Cerebellar nuclear complex (tissue), 1 donor: ENCODE measurements at places on chromosomes 2 and 18.
A peak's percentile ranks its signal among the peaks of the same experiment; 100 is the strongest.

DNA sequence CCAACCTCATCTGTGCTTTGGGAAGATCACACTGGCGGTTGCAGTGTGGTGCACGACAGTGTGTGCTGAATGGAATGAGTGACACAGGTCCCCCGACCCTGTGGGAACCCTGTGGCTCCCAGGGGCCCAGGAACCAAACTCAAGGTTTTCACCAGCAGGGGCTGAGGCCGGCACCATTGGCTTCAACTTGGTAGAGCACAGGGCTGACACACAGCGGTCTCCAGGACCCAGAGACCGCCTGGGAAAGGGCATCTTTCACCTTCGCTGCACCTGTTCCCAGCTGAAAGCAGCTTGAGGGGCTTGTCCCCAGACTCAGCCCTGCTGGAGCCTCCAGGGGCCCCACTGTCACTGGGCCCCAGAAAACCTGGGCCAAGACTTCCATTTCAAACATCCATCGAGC is 59.0 kb upstream of the ODC1 start:
- no peak for DNase-seq

GRCh38 chr2:46818141-46818621 is 97.4 kb downstream of the MCFD2 start:
- peak; percentile 68 for DNase-seq

- DNase-seq = no peak
Observed at GRCh38 chr2:172399765-172400164, 27.6 kb upstream of the ITGA6 start.

- DNase-seq = no peak
Observed at GRCh38 chr18:2589345-2590068, 18.1 kb downstream of the NDC80 start.

GRCh38 chr2:10619643-10620042 is 70.1 kb downstream of the NOL10 start:
- no peak for DNase-seq

DNA sequence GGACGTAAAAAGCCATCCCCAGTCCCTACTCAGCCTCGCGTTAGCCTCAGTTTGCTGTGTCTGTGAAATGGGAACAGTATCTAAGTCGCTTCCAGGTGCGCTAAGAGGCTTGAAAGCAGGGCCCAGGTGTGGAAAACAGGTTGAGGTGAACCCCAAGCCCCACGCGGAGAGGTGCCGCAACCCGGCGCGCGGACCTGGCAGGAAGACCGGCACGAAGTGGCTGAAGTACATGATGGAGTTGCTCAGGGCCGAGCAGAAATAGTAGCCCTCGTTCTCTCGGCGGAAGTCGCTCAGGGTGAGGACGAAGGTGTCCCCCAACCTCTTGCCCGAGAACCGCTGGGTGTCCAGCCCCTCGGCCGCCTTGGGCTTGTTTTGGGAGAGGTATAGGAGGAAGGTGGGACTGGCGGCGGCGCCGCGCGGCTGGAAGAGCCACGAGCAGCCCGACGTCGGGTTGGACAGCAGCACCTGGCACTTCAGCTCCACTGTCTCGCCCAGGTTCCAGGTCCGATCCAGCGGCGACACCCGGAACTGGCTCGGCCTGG is 508 bp downstream of the CD8A start:
- DNase-seq = no peak

- no peak for DNase-seq
Observed at GRCh38 chr2:24919037-24919505, 966 bp downstream of the ADCY3 start.

DNA sequence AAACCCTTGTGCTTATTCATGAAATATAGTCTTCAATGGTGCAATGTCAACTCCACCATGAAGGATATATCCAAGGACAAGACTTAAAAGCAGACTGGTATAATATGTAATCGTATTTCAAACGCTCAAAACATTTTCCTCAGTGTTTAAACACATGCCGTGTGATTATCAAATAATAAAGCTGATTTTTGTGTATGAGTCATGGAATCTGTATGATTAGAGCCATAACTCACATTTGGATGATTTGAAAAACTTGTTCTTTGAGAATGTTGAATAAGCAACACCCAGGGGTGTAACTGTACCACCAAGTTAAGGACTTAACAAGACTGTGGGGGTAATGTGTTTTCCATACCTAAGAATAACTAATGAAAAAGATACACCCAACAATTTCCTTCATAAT is 215.3 kb downstream of the STK39 start:
- DNase-seq = no peak

- DNase-seq = no peak
Observed at GRCh38 chr2:77552956-77553355, 30.8 kb upstream of the LRRTM4 start.

GRCh38 chr2:134218930-134219658 is 34.8 kb upstream of the MGAT5 start:
- no peak for DNase-seq

GRCh38 chr2:58502931-58503330 is 261.8 kb upstream of the FANCL start:
- no peak for DNase-seq

DNA sequence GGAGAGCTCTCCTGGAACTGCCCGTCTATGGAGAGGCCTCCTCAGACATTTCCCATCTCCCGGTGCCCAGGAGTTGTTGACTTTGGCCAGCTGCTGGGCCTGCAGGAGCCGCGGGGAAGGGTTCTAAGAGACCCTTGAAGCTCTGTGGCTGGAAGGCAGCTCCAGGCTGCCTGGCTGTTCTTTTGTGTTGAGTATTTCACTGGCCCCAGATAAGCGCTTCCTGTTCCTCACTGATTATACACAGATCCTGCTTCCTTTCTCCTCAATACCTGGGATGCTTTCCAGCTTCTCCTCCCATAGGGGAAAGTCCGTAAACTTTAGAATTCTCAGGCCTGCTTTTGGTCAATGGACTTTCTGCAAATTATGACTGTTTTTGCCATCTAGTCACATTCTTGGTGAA is 57.8 kb downstream of the TGOLN2 start:
- DNase-seq = no peak

DNA sequence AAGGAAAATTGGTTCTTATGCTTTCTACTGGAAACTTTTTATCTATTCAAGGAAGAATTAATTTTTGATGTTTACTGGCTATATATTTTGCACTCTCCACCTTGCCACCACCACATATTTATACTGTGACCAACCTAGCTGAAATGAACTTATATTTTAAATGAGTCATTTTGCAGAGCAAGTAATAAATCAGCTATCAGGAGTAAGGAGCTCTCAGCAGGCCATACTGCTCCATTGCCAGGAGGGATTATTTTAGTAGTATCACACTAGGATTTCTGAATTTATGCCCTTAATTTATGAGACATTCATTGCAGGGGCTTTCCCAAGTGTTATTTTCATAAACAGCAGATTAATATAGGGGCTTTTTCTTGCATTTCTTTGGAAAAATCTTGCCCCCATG is 125.8 kb upstream of the CYP1B1 start:
- no peak for DNase-seq

GRCh38 chr2:101956465-101957438 is 35.0 kb upstream of the IL1R2 start:
- no peak for DNase-seq

GRCh38 chr2:23686405-23687029 is 240.4 kb downstream of the ATAD2B start:
- no peak for DNase-seq

GRCh38 chr2:168974428-168974827 is 56.7 kb downstream of the ABCB11 start:
- DNase-seq = no peak

DNA sequence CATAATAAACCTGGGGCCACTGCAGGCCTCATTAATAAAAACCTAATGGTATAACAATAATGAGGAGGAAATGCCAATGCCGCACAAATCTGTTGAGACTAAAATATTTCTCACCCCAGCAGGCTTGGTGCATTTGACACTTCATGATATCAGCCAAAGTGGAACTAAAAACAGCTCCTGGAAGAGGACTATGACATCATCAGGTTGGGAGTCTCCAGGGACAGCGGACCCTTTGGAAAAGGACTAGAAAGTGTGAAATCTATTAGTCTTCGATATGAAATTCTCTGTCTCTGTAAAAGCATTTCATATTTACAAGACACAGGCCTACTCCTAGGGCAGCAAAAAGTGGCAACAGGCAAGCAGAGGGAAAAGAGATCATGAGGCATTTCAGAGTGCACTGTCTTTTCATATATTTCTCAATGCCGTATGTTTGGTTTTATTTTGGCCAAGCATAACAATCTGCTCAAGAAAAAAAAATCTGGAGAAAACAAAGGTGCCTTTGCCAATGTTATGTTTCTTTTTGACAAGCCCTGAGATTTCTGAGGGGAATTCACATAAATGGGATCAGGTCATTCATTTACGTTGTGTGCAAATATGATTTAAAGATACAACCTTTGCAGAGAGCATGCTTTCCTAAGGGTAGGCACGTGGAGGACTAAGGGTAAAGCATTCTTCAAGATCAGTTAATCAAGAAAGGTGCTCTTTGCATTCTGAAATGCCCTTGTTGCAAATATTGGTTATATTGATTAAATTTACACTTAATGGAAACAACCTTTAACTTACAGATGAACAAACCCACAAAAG is 580.9 kb upstream of the TMEFF2 start:
- DNase-seq = no peak

- DNase-seq = no peak
Observed at GRCh38 chr2:234405462-234405861, 91.4 kb downstream of the ARL4C start.

DNA sequence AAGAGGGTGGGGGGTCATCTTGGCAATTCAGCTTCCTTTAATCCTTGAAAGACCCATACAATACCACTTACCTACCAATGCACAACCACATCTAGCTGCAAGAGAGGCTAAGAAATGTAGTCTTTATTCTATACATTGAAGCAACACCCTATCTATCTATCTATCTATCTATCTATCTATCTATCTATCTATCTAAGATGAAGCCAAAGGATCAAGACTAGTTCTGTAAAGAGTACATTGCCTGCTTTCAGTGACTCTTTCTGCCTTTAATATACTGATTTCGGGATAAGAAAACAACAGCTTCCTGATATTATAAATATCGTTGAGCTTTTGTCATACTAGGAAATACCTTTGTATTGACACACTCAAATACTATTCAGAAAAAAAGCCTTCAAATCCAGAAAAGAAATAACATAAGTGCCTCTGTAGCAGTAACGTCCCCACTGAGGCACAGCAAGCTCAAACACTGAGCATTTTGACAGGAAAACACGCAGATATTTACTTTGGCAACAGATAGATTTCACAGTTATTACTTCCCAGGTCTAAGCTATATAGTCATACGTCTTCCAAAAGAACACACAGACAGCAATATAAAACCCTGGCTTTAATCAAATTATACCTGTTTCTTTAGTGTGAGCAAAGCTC is 139.4 kb upstream of the SERTAD2 start:
- DNase-seq = no peak

- DNase-seq = no peak
Observed at GRCh38 chr2:58922245-58922644, 681.1 kb upstream of the FANCL start.

- no peak for DNase-seq
Observed at GRCh38 chr2:165874445-165875039, 79.0 kb downstream of the TTC21B start.

GRCh38 chr2:164667566-164667965 is 46.3 kb upstream of the GRB14 start:
- no peak for DNase-seq

DNA sequence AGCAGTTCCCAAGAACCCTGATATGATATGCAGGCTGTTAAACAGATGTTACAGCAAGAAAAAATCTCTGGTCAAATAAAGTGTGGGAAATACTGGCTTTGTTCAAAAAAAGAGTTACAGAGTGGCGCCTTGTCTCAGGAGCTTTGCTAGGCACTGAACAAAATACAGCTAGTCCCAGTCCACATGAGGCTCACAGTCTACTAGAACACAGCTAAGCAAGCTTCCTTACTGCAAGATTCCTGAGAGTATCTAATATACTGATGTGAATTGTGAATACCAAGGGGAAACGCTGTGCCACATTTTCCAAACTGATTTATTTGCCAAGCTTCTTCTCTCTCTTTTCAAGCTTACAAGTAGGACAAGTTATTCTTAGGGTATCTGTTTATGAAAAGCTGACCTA is 188.8 kb upstream of the NABP1 start:
- DNase-seq = no peak
